ENCODE measurements at places on chromosomes 1 and 21.

GRCh38 chr1:183885142-183885735 lies 80.3 kb downstream of the RGL1 start:
- peak; percentile 27 for DNase-seq

DNA sequence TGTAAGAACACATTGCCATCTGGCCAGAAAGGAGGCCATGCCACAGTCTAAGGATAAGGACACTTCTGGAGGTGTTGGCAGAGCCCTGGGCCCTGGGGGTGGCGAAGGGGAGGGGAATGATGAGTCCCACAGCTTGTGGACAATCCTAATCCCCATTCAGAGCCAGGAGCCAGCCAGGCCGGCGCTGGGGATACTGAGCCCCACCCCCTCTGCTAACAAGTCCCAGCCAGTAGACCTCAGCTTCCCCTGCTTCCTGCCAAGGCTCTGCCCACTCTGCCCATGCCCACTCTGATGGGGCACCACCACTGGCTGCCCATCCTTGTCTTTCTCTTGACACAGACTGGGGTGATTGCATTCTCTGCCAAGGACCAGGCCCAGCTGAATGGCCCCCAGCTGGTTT lies 71.9 kb downstream of the NAV1 start:
- DNase-seq, result no peak

DNA sequence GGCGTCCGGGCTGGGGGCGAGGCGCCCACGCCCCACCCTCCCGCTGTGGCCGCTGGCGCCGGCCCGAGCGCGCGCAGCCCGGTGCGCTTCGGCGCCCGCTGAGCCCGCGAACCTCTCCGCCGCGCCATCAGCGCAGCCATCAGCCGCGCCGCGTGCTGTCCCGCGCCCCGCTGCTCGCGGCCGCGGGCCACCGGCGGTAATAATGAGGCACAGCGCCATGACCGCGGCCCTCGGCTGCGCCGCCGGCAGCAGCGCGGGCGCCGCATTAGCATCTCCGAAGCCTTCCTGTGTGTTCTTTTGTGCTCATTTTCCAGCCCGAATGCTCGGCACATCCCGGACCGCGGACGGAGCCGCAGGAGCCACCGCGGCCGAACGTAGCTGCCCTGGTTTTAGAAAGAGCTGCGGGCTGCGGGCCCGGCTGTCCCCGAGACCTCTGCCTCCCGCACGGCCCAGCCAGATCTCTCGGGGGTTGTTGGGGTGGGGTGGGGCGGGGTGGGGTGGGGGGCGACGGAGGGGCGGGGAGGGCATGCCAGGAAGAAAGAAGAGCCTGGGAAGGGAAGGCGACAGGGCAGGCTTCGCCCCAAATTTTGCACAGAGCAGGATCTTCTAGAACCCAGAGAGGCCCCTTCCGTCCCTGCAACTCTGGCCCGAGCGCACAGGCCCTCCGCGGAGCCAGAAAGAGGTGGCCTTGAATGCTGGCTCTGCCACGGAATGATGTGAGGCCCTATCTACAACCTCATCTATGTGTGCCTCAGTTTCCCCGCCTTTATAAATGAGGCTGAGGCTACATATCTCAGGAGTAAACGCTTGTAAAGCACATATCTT lies 55.3 kb downstream of the RRAGC start:
- peak; percentile 15 for DNase-seq

DNA sequence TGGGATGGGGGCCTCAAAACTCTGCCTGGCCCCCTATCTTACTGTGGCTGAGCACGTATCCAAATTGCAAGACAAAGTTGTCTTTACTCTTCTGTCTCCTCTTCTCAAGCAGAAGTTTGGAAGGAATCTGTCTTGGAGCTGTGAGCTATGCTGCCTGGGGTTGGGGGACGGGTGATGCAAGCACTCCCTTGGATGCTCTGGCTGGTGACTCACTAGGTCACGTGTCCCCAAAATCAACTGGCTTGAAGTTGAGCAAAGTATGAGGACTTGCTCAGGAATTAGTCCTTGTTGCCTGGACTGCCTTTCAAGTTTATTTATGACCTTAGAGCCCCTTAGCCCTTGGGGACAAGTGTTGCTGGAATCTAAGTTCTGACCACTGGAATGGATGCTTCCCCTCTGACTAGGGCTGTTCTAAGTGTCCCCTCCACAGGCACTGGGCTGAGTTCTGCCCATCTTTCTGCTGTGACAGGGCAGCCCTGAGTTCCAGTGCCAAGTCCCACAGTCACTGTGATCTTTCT lies 269.5 kb downstream of the HHAT start:
- peak; percentile 95 for DNase-seq

DNA sequence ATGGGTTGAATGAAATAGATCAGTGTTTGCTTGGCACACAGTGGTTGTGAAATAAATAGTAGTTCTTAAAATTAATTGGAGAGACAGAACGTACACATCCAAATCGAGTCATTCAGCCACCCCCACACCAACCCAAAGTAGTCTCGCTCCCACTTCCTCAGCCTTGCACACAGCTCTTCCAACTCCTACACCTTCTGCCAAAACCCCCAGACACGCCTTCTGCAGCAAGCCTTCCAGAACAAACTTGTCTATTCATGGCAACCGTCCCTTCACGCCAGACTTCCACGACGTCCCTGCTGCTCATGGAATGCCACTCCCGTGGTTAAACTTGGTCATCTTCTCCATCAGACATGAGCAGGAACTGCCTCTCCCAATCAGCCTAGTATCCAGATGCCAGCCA lies 37.5 kb upstream of the RD3 start:
- DNase-seq, result no peak

DNA sequence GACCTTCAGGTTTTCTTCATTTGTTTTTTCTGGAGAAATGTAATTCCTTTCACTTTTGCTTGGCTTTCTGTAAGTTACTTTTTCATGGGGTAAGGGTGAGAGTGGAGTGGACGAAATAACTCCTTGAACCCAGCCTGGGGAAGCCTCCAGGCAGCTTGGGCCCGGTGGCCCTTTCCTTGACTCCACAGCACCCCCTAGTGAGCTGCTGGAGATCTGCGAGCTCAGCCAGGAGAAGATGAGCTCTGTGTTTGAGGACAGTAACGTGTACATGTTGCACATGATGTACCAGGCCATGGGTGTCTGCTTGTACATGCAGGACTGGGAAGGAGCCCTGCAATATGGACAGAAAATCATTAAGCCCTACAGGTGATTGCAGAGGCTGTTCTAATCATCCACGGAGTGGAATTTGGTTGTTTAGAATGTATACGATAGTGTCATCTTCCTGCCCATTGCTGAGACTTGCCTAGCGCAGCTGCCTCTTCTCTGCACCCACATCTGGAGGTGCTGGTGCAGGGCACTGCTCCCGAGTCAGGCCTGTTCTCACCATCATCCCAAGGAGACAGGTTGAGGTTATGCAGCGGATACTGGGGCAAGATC lies 51.0 kb downstream of the SMYD2 start:
- peak; percentile 69 for DNase-seq

DNA sequence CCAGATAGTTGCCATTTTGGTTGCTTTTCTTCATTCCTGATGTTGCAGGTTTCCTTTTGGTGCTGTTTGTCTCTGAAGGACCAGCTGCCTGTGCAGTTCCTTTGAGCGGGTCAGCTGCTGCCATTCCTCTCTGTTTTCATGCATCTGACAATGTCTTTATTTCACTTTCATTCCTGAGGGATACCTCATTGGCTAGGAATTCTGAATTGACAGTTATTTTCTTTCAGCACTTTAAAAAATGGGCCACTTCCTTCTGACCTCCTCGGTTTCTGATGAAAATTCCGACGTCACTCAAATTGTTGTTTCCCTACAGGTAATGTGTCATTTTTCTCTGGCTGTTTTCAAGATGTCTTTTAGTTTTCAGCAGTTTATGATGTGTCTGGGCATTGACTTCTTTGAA lies 24.8 kb downstream of the CCSAP start:
- peak; percentile 19 for DNase-seq

- DNase-seq, result peak; percentile 63
Measured at GRCh38 chr1:185045814-185046492, 595 bp downstream of the RNF2 start.

- DNase-seq, result no peak
Measured at GRCh38 chr1:234197839-234198238, 175.4 kb upstream of the COA6 start.

DNA sequence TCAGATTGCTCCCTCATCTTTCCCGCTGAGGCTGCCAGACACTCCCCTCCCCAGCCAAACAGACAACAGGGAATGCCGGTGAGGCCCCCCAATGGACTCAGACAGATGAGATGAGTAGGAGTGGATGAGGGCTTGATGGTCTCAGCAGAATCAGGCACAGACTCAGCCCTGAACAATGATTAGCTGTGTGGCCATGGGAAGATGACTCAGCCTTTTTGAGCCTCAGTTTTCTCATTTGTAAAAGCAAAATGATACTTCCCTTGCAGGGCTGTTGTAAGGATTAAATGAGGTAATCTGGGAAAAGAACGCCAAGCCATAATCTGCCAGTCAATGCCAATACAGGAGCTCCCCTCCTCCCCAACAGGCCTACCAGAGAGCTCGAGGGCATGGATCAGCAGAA lies 12.4 kb downstream of the C1orf198 start:
- peak; percentile 32 for DNase-seq

GRCh38 chr1:160789702-160790611 lies 6.0 kb upstream of the LY9 start:
- DNase-seq, result no peak
